ENCODE measurements at places on chromosomes 2 and 18.

DNA sequence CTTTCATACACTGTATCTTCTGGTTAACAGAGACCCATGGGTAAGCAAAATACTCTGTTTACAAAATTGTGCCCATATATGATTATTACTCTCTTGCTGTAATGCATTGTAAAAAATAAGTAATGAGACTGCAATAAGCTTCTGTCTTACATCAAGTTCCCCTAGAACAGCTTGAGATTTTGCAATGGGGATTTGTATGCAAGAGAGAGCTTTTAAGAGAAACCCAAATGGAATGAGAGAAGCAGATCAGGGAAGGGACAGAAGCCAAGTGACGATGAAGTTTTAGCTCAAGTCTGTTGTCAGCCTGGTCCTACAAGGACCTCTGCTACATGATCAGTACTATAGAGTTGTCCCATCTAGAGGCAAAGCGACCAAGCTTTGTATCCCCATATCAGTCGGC, 218.1 kb upstream of the VWC2L start:
- no peak for DNase-seq

GRCh38 chr18:13256444-13257305, 38.1 kb downstream of the LDLRAD4 start:
- DNase-seq, result peak; percentile 59

DNA sequence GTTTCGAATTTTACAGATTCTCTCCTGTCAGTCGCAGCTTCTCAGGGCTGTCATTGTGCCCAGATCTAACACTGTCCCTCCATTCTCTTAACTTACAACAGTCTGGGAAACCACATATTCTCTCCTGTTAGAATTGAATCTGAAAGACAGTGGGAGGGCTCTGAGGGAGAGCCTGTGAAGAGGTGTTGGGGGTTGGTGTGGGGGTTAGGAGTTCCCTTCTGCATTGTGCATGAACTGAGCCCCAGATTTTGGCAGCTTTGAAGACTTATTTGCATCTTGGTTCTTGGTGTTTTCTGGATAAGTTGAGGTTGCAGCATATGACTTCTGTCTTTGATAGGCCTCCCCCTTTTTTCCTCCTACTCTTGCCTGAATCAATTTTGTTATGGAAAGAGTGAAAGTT, 64.1 kb downstream of the TANC1 start:
- DNase-seq, result no peak

DNA sequence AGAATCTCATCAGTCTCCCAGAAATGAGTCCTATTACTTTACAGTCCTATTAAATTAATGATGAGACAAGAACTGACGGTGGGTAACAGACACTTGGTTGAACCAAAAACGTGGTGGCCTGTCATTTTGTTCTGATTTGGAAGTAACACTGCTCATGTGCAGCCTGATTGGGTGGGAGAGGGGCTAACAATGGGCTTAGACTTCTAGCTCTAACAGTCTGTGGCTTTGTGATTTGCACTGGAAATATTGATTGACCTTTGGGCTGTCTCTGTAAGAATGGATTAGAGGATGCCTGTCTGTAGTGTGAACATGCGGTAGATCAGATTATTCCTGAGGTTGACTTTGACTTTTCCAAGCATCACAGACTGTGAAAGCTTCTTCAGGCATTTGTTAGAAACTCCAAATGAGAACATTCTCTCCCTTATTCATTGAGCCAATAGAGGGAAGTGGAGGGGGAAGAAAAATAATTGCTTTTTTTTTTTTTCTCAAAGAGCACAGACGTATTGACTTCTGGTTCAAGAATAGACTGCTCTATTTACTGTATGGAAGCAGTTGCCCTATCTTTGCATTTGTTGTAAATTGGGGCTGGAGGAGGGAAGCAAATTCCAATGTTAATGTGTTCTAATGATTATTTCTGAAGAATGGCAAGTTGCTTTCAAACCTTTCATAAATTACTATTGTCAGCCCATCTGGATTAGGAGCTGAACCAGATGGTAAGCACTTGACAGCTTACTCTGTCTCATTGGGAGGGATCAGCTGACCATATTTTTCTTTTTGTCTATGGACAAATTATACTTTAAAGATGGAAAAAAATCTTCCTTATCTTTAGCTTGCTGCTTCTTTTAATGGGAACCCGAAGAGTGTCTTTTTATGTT, 85.8 kb upstream of the TTN start:
- DNase-seq, result no peak

DNA sequence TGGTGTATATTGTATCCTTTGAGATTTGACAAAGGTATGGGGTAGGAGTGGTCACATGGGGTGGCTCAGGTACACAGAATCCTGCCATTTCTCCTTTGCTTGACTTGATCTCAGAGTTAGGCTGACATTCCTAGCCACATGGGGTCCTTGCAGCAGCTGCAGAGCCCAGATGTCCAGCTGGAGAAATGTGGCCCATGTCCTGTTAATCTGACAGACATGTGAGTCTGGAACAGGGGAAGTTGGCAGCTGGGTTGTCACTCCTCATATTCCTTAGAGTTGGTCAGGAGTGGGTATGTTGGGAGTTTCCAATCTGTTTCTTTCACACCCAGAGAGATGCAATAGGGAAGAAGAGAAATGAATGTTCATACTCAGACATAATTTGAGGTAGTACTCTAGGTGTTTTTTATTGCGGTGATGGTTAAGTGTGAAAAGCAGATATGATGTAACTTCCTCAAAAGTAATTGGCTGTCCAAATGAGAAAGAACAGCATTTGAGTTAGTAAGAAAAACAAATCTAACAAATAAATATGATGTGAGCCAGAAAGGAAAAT, 402.6 kb upstream of the MEIS1 start:
- DNase-seq, result no peak

- no peak for DNase-seq
Measured at GRCh38 chr2:74373985-74374384, 6.1 kb downstream of the DCTN1 start.

DNA sequence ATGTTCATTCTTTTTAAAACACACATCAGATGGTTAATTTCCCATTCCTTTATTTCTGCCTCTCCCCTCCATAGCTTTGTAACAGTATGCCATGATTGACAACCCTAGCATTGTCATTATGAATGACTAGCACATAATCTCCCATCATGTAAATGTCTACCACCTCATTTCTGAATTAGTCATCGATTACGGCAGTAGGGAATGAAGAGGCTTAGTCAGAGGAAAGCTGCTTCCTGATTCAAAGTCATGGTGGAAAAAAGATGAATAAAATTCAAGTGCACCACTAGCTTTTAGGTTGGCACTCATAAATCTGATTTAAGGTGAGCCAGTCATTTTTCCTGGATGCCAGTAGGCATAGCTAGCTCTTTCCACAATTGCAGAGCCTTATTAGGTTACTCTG, 19.1 kb upstream of the ACMSD start:
- no peak for DNase-seq

GRCh38 chr2:11309706-11310105, 34.7 kb downstream of the ROCK2 start:
- no peak for DNase-seq

GRCh38 chr18:8626414-8627106, 17.3 kb downstream of the RAB12 start:
- DNase-seq, result no peak

Data from NCI-H1092 (cell line).